ENCODE measurements at places on chromosomes 12 and 14.

DNA sequence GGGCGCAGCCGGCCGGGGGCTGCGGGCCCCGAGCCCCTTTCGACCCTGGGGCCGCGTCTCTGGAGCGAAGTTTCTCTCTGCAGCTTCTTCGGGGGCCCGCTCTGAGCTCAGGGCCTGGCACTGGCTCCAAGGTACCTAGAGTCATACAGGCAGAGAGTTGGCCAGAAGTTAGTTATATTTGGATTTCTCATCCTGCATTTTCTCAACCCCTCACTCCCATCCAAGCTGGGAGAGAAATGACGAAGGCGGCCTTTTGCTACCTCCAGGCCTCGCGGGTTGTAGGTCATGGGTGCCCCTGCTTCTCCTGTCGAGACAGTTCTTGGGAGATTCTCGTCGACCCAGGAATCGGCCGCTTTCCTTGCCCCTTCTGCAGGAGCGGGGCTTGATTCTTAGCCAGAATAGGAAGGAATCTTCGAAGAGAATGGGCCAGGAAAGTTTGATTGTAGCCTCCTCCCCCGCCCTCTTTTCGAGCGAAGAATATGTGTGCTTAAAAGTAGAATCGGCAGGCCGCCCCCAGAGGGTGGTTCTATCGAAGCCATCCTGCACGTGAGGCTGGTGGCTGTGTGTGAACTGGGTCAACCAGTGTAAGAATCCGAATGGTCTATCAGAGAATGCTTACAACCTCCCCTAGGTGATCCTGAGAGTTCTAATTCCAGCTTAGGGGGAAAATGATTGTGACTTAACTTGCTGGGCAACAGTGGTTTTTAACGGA is 785 bp downstream of the MLEC start:
- peak; percentile 63 for DNase-seq

DNA sequence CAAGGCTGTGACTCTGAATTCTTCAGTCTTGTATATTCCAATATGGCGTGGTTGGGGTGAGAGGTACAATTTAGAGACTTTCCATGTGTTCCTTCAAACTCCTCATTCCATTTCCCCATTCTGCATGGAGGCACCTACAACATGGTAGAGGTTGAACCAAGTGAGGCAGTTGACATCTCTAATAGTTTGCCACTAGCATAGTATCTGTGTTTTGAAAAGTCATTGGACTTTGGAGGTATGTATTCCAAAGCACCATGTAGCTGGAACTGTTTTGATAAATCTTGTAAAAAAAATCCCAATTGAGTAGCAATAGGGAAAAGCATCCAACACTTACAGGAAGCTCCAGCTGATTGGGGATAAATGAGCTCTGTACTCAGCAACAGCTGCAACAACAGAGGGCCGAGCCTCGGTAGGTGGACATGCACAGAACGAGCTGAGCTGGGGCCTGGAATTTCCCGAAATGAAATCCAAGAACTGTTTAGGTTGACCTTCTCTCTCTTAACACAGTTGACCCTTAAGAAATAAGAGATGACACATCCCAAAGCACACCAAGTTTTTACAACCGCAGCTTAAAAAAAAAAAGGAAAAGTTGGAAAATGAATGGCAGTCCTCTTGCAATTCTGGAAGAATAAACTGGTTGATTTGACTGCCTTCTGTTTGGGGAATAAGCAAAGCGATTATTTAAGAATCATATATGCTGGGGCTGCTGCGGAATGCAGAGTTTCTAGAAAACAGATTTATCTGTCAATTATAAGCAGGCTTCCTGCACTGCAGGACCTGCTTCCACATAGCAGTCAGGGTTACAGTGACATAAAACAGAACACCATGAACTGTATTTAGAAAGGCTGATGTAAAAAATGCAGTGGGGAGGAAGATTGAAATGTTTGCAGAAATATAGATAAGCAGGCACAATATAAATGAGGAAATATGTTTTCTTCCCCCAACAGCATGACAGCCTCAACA is 194.6 kb upstream of the KRR1 start:
- no peak for DNase-seq

GRCh38 chr14:79730196-79730595 is 481.1 kb downstream of the DIO2 start:
- no peak for DNase-seq

DNA sequence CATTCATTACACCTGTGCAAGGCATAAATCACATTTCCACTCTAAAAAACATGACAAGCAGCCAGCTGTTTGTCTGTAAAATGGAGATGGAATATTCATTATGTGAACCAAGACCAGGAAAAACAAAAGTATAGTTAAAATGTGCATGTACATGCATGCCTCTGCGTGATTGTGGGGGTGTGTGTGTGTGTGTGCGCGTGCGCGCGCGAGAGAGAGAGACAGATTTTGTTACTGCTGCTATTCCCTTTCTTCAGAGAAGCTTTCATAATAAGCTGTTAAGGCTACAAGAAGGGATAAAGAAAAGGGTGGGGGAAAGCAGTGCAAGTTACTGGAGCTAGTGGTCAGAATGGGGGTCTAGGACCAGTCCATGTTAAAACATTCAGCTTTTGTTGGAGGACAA is 430.3 kb downstream of the NAV3 start:
- no peak for DNase-seq

DNA sequence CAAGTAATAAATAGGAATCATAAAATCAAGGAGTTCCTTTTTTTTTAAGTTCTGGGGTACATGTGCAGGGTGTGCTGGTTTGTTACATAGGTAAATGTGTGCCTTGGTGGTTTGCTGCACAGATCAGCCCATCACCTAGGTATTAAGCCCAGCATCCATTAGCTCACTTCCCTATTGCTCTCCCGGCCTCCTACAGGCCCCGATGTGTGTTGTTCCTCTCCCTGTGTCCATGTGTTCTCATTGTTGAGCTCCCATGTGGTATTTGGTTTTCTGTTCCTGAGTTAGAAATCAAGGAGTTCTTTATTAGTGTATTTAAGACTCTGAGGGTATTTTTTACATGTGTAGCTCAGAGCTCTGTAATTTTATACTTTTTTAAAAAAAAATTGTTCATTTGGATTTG is 86.0 kb downstream of the SCFD1 start:
- DNase-seq, result peak; percentile 2

DNA sequence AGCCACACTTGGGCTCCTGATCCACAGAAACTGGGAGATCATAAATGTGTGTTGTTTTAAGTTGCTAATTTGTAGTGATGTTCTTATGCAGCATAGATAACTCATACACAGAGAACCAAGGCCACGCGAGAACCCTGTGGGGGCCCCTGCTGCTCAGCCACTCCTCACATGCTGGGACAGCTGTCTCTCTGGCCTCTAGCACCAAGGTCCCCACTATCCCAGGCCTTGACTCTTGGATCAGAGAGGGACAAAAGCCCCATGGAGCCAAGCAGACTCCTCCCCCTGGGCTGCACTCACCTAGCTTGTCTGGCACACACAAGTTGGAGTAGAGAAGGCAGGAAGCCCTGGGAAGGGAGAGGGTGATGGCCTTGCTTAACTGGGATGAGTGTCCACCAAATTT is 11.3 kb downstream of the PLD4 start:
- no peak for DNase-seq

DNA sequence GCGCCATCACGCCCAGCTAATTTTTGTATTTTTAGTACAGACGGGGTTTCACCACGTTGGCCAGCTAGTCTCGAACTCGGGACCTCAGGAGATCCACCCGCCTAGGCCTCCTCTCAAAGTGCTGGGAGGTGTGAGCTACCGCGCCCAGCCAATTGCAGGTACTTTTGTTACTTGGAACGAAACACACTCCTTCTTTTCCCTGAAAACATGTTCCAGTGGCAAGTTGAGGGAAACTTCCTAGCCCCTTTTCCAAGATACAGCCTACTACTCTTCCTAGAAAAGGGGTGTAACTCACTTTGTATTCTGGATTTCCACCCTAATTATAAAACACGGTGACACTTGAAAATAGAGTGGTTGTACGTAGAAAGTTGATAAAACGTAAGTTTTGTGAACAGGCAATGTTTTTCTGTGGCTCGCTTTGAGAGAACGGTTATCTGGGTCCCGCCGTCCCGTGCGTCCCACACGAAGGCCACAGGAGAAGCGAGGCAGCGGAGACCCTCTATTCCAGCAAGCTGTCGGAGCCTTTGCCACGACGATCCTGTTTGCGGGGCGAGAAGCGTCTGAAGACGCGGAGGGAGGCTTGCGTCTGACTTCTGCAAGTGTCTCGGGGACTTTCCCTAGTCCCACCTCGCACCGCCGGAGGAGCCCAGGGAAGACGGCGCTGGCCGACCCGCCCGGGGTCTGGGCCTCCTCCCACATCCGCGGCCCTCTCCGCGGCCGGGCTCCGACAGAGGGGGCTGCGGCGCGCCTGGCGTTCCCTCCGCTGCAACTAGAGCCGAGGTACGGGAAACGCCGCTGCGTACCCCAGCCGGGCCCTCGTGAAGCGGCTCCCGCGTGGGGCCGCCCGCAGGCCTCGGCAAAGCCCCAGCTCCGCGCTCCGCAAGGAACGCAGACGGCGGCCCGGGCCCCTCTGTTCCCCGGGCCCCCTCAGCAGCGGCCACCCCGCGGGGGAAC is 745 bp downstream of the CDCA4 start:
- peak; percentile 65 for DNase-seq

- peak; percentile 82 for DNase-seq
These were observed 1.7 kb downstream of the ARHGAP9 start for GRCh38 chr12:57477710-57478681.

GRCh38 chr12:132502149-132502881 is 12.4 kb downstream of the FBRSL1 start:
- DNase-seq, result peak; percentile 61

- no peak for DNase-seq
These were observed 1084.8 kb upstream of the ATXN7L3B start for GRCh38 chr12:73452672-73453469.

DNA sequence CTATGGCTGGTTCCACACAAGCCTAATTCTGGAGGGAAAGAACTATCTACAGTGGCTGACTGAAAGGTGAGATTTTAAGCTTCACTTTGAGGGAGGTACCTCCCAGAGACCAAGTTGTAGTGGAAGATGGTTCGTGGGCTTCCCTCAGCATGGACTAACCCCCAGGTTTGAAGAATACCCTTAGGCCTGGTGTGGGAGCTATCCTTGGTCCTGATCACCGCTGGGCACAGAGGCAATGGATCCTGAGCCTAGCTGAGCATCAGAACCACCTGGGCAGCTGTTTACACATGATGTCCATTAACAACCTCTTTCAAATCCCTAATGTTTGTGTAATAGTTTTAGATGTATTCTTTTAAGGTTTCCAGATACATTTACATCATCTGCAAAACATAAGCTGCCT is 10.3 kb downstream of the DAO start:
- DNase-seq, result peak; percentile 41

GRCh38 chr12:102891756-102892155 is 25.3 kb downstream of the PAH start:
- no peak for DNase-seq

DNA sequence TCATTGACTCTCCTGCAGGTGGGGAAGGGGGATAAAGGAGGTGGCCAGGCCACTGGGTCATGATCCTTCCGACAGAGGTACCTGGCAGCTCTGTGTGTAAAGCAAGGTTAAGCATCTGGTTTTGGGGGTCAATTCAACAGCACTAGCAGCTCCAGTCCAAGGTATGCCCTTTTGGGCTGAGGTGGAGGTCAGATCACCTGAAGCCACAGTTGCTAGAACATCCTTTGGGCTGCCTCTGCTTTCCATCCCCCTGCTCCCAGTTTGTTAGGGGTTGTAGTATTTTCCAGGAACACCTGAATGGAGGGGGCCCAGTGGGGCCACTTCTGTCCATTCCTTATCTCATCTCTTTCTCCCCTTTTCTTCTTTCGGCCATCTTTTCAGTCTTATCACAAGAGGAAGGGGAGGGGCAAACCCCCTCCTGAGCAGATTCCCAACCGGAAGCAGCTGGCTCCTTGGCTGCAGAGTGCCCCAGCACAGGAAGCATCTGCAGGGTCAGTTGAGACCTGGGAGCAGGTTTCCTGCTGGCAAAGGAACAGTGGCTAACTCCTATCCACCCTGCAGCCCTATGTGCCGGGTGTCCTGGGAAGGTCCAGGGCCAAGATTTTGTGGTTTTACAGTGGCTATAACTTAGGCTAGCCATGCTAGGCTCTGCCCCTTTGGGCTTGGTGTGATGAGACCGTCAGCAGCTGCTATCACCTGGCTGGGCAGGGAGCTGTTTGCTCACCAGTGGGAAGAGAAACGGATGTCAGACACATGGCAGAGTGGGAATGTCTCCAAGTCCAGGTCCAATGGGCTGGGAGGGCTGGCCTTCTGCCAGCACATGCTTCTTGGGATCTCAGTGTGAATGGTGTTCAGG is 40.2 kb downstream of the SH2B3 start:
- DNase-seq, result peak; percentile 8

GRCh38 chr12:88062474-88062873 is 33.3 kb upstream of the C12orf50 start:
- DNase-seq, result peak; percentile 11

GRCh38 chr14:49849213-49849847 is 3.3 kb downstream of the NEMF start:
- no peak for DNase-seq

DNA sequence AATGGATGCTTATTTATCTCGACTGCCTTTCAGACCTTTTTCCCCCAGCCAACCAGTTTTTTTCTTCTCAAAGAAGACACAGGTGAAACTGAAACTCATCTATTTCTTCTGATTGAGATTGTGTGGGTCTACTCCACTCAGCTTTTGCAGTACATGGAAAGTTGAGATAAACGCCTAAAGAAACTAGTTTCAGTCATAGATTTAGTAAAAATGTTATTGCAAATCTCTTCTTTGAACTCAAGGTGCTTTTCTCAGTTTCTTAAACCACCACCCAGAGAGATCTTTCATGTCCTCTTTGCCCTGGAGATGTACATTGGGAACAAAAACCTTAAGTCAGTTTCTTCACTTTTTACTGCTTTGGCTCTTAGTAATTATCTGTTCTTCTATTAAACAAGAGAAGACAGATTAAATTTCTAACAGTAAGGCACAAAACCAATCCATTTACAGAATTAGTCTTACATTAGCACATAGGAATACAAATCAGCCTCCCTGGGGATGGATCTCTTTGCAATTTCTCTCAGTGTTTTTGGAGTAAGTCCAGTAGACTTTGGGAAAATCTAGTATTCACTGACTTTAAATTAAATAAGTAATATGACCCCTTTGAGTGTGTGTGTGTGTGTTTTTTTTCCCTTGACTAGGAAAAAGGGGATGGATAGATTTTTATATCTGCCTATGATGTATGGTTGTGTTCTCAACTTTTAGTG is 11.6 kb downstream of the FBXW8 start:
- DNase-seq, result no peak

DNA sequence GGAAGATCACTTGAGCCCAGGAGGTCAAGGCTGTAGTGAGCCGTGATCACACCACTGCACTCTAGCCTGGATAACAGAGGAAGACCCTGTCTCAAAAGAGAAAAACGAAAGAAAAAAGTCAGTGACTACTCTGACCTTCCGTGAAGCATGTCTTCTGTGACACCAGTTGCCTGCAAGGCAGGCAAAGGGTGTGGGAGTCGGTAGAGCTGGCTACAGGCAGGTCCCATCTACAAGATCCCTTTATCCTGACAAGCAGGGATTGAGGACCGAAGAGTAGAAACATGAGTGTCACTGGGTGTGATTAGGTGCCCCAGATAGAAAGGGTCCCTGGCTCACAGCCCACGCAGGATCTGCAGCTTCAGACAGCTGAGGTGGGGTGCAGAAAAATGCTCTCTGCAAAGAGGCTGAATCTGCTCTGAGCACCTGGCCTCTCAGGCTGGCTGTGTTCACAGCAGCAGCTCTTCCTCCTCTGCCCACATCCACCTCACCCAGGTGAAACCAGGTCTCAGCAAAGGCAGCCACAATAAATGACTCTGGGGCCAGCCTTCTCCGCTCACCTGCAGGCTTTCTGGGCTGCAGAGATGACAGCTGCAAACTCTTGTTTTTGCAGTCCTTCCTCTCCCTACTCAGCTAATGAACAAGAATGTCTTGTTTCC is 28.6 kb upstream of the HSP90B1 start:
- no peak for DNase-seq

- no peak for DNase-seq
These were observed 35.0 kb downstream of the LIN7A start for GRCh38 chr12:80902711-80903110.

Data from NB4 (cell line).